NCI-H2081 treated with DMSO at 0.1 percent for 48 hours (cell line): ENCODE measurements at places on chromosomes 11 and 22.
A peak's percentile ranks its signal among the peaks of the same experiment; 100 is the strongest.

- peak; percentile 0 for DNase-seq
Observed at GRCh38 chr22:44448271-44448830, 49.7 kb downstream of the RTL6 start.

- no peak for DNase-seq
Observed at GRCh38 chr11:80188076-80188627, 747.3 kb upstream of the TENM4 start.

DNA sequence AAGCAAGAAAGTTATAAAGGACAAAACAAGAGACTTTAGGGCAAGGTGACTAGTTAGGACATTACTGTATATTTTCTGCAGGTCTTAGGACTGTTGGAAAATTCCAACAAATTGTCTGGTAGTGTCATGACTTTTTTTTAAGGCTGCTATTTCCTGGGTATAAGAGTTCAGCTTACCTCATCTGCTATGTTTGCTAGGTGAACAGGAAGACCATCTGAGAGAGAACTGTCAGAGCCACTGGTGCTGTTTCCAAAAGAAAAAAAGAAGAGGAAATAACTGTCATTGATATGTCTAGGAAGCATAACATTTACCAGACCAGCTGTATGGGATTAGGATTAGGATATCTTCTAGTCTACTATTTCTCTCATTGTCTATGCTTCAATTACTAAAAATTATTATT, 26.3 kb upstream of the MTCH2 start:
- no peak for DNase-seq

- DNase-seq = no peak
Observed at GRCh38 chr11:124612045-124612444, 817 bp downstream of the PANX3 start.

GRCh38 chr11:130109386-130109785, 39.7 kb downstream of the APLP2 start:
- no peak for DNase-seq

DNA sequence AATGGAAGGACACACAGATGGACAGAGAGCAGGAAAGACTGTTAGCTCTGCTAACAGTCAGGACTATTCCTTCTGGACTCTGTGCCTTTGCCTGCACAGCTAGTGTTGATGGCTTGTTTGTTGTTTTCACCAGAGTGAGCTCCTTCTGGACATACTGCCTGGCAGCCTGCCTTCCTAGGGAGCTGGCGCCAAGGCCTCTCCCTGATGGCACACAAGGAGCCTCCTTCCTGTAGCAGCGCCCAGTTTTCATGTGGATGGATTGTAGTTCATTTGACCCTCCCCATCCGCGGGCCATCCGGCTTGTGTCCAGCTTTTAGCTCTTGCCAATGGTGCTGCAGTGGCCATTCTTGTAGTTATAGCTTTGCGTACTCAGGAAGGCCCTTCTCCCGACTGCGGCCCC, 16.6 kb upstream of the BCR start:
- DNase-seq = no peak

DNA sequence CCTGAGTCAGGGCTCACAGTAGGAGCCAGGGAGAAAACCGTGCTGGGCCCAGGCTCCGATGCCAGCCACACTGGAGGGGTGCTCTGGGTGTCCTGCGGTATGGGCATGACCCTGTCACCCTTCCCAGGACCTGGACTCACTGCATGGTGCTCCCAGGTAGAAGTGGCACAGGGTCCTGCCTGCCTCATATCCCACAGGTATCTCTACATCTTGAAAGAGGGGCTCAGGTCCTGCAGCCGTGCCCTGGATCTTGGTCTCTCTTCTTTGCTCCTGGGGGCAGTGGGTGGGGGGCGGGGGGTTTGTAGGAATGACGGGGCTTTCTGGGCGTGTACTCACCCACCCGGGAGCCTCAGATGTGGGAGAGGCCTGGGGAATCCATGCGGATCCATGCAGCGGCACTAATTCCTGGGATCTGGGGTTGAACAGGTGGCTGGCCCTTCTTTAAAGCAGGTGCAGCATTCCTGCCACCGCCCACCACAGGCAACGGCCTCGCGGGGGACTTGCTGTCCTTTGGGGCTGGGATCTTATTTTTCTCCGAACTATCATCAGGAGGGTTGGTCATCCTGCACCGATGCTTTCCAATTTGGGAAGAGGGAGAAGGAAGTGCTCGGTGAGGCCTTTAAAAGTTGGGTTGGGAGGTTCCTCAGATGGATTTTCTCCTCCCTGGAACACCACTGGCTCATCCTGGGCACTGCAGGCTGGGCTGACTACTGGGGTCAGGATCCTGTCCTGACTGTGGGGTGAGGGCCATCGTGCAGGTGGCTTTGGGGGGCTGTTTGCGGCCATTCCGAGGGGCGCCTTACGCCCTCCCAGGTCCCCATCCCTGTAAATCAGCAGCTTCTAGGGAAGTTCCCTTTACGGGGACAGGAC, 886.4 kb downstream of the BRD1 start:
- no peak for DNase-seq

DNA sequence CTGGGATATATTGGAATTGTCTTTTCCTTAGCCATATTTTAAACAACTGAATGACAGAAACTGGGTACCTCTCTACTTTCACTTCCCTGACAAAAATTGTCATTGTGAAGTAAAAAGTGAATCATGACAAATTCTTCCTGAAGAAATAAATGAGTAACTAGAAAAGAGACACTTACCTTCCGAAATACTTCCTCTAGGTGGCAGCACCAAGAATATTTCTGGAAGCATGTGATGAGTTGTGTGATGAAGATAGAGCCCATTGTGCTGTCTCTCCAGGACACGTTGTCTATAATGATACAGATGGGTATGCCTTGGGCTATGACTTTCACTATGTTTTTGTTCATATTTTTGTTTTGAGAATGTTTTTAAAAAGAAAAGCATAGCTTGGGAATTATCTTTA, 21.5 kb downstream of the CASP4 start:
- no peak for DNase-seq

GRCh38 chr22:26323013-26323412, 106.0 kb upstream of the ASPHD2 start:
- no peak for DNase-seq

DNA sequence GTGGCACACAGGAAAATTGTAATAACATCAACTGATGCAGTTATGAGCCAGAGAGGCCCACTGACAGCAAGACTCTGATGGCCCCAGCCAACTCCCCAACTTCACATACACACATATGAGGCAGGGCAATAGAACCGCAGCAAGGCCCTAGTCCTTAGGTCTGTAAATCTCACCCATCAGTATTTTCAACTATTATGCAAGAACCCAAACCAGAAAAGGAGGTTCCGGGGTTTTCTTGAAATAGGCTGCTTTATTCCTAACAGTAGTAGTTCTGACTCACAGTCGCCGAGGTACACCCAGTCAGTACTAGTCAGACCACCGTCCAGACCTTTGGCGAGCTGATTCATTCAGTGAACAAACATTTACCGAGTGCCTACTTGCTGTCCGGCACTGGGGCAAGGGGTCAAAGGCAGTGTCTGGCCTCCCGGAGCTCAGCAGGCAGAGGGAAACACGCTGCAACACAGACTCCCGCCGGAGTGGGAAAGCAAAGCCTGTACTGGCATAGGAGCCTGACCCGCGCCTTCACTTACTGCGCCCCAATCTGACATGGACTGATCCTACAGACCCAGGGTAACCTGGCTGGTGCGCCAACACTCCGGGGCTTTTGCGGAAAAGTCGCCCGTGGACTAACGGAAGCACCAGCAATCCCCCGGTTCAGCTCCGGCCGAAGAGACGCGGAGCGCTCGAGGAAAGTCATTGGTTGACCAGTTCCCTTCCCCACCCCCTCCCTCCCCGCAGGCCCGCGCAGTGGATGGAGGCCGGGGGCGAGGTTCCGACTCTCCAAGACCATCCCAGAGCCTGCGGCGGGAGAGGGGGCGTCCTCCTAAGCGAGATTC, 1.3 kb downstream of the PLEKHA7 start:
- DNase-seq = no peak

DNA sequence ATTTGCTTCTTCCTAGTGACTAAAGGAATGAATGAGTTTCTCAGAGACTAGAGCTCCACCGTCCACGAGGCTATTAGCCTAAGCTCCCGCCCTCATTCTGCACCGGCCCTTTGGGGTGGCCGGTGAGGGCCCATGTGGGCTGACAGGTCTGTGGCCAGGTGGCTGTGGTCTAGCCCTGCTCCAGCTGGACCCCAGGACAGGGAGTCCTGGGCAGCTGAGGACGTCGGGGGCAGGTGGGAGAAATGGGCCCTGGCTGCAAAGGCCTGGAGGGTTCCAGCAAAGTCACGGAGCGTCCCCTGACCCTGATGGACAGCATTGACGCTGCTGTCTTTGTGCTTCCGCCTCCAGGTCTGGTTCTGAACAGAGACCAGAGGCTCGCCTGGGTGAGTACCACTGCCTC, 12.2 kb downstream of the SERHL2 start:
- no peak for DNase-seq

DNA sequence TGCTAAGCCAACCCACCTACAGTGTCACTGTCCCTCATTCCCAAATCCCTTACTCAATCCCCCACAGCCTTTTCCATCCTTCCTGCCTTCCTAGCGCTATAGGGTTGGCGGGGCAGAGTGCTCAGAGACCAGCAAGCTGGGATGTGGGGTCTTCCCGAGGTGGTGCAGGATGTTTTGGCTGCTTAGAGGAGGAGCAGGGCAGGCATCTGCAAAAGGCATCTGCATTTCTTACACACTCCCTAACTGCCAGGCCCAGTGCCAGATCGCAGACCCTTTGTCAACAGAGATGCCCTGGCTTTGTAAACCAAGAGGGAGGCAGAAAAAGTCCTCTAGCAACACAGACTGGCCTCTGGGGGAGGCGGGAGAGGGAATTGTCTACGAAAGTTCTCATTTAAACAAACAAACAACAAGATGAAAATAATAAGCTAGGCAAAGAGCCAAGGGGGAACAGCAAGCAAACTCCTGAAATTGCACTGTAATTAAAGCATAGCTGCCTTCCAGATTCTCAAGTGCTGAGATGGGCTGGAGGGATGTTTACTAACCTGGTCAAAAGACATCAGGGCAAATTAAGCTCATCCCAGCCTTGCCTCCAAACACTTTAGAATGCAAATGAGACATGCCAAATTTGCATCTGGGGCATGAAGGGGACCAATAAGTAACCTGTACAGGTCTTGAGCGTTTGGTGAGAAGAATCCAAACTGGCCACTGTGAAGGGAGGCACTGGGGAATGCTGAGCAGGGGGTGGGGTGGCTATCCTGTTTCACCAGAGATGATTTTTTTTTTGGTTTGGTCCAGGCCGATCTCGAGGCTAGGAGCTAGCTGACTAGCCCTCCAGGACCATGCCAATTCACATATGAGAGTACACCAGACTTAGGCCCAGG, 38.1 kb upstream of the ADA2 start:
- DNase-seq = no peak

DNA sequence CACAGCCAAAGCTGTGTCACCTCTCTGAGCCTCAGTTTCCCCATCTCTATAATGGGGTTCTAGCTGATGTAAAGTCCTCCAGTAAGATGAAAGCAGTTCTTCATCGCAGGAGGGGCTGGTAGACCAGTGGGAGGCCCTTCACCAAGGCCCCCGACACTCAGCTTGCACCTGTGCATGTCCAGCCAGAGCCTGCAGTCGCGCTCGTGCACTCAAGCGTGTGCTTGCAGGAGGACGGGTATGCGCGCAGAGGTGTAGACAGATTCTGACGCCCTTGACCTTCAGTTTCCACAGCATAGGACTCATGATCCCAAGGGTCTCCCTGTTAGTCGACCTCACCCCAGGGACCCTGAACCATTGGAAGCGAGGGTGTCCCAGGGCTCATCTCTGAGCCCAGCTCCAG, 633.7 kb downstream of the TBC1D22A start:
- no peak for DNase-seq

DNA sequence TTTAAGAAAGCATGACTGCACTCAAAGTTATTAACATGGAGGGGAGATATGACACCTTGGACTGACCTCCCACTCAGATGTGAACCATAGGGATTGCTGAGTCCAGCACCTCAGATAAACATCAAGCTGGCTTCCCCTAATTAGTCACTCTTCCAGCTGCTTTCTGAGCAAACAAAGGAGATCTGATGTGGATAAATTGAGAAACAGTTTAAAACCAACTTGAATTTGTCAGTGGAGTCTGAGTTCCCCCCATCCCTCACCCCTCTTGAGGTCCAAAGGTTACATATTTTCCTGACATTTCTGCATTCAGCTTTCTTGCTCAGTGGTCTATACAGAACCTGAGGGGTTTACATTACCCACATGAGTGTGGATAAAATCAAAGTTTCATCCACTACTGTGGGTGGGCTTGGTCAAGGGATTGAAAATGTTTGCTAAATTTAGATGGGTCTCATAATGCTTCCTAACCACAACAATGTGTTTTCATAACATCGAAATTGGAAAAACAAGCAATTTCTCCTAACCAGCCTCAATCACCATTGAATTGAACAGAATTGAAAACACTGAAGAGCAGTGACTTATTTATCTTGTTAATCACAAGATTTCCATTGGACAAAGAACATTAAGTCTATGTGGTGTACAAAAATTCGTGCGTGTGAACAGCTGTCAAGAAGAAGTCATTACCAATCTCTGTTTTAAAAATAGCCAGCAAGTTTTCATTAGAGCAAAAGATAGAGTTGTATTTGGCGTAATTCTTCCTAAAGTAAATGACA, 292.3 kb downstream of the METTL15 start:
- DNase-seq = no peak

- no peak for DNase-seq
Observed at GRCh38 chr11:102109896-102110760, at the start of gene YAP1. Gene YAP1 (plus strand): TSS chr11:102110447. CDS start chr11:102110849, 402 bp downstream.

DNA sequence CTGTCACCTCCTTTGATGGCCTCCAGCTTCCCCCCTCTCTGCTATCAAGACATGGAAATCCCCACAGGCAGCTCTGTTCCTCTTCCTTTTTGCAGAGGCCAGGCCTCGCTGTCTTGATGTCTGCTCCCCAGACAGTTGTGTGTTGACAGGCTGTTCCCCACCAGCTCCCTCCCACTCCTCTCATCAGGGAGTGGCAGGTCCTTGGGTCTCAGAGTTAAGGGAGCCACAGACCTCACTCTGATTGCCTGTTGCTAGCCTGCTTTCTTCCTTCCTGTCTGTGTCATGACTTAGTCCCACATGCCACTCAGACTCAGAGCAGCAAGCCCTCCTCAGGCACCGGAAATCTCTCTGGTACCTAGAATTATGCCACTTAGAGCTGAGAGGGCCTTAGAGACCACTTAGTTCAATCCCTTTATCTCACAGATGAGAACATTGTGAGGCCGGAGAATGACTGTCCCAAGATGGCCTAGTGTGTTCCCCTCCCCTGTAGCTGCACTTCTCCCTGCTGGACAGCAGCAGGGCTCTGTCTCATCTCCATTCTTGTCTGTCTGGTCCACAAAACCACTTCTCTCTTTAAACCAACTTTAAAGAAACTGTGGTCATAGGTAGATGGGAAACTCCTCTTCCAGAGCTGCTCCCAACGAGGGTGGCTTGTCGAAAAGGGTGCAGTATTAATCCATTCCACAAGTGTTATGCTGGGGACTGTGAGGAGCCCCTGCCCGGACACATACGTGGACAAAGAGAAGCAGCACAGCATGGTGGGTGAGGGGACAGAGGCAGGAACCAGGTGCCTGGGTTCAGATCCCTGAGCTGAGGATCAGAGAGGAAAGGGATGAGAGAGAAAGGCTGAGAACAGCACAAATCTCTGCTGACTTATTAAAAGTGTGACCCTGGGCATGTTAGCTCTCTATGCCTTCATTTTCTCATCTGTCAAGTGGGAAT, 4.2 kb downstream of the AMPD3 start:
- DNase-seq = no peak
